ENCODE measurements at places on chromosomes 16 and 17. TPM values are rescaled to one million over a fixed set of nuclear protein-coding genes. Genes with fewer than 3 reads are reported as not detected.

The DCAKD gene
- total RNA-seq = 13.5 TPM

The C16orf86 gene
- total RNA-seq = 2.9 TPM

- no peak for DNase-seq
Observed at GRCh38 chr17:68544111-68544915, 32.1 kb downstream of the PRKAR1A start.

DNA sequence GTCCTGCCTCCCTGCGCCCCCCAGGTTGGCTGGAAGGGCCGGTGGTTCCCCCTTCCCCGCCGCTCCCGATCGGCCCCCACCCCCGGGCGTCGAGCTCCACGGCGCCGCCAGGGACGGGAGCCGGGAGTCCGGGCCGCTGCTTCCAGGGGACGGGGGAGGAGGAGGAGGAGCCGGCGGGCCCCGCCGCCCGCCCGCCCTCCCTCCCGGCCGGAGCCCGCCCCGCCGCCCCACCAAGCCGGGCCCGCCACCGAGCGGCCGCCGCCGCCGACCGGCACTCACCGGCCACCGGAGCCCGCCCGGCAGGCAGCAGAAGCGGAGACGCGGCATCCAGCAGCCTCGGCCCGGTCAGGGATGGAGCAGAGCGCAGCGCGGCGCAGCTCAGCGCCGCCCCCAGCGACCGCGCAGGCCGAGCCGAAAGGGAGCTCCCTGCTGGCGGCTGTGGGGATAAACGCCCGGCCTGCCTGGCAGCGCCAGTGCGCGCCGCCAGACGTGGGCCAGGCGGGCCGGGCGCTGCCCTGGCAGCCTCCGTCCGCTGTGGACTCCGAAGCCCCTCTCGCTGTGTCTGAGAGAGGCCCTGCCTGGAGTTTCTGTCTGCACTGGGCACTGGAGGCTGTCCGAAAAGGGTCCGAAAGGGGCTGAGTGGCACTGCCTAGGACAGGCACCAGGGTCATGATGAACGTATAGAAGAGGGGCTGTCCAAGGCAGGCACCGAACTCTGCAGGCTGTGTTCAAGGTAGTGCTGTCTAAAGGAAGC is at the start of gene MYO18A:
MYO18A (minus strand) TSS at position 365 of the 754 bp plus-strand sequence. CDS start 13,458 bp downstream, outside the sequence.
- peak; percentile 71 for DNase-seq

DNA sequence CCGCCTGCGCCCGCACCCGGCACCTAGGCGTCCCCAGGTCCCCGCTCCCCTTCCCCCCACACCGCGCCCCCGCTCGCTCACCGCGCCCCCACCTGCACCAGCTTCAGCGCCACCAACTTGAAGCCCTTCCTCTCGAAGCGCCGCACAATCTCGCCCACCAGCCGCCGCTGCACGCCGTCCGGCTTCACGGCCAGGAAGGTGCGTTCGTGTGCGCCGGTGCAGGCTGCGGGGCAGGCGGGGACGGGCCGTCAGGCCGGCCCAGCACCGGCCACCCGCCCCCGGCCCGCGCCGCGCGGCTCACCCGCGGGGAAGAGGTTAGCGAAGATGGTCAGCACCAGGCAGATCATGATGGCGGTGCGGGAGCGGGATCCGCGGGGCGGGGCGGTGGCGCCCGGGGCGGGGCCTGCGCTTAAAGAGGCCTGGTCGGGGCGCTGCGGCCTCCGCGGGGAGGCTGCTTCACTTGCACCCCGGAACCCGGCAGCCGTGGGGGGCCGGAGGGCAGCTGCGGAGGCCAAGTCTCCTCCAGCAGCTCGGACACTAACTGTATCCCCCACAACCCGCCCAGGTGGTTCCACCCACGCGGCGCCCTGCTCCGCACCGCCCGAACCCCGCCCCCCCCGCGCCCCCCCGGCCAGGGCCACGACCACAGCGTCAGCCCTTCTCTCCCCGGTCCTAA is at the start of gene NME3:
NME3 (minus strand) TSS at position 356 of the 676 bp plus-strand sequence; CDS start at position 347, 9 bp downstream.
- peak; percentile 65 for DNase-seq
